WERI-Rb-1 (cell line): ENCODE measurements at places on chromosomes 2 and 18.

GRCh38 chr2:21412944-21413443 is 289.2 kb downstream of the TDRD15 start:
- DNase-seq = no peak

GRCh38 chr2:136086253-136087016 is 31.5 kb downstream of the CXCR4 start:
- DNase-seq = peak; percentile 17

GRCh38 chr18:43662657-43663056 is 385.4 kb upstream of the SYT4 start:
- DNase-seq = no peak

DNA sequence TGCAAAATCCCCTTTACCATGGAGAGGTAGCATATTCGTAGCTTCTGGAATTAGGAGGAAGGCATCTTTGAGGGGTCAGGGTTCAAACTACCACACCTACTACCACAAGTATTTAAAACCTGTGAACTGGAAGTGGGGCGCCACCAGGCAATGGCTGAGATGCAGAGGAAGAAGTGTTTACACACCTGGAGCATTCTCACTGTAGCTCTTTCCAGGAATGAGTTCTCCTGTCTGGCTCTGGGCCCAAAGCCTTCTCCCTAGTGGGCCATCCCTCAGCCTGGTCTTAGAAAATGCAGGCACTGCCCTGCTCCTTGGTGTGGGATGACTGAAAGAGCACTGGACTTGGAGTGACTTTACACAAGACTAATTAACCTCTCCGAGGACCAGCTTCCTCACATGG is 30.7 kb upstream of the FOXI3 start:
- no peak for DNase-seq

DNA sequence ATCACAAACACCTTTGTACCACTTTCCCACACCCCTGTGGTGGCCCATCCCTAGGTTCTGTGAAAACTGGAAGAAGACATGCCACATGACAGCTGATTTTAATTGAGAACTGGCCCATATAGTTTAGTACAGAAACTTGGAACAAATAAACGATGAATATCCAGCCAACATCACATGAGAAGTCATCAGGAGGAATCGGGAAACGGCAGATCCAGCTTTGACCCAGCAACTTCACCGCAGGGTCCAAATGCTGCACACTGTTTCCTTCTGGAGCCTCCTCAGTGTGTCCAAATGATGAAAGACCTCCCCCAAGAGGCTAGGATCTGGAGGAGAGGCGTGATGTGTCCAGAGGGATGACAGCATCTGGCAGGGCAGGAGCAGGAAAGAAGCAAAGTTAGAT is 75.5 kb downstream of the COPS8 start:
- DNase-seq = no peak

DNA sequence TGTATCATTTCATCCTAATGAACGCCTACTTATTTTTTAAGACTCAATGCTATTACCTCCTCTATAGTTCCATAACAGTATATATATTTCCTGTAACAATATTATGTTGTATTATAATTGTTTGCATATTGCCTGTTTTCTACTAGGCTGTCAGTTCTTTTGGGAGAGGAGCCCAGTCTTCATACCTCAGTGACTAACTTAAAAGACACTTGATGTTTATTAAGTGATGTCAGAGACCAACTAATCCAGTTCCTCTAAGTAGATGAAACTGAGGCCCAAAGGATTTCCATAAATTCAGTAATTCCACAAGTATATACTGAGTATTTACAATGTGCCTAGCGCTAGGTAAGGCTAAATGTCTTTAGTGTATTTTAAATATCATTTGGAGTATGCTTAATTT is 48.9 kb upstream of the AAK1 start:
- no peak for DNase-seq

- DNase-seq = no peak
These were observed 3.9 kb upstream of the TTC39C start for GRCh38 chr18:24010673-24011072.

DNA sequence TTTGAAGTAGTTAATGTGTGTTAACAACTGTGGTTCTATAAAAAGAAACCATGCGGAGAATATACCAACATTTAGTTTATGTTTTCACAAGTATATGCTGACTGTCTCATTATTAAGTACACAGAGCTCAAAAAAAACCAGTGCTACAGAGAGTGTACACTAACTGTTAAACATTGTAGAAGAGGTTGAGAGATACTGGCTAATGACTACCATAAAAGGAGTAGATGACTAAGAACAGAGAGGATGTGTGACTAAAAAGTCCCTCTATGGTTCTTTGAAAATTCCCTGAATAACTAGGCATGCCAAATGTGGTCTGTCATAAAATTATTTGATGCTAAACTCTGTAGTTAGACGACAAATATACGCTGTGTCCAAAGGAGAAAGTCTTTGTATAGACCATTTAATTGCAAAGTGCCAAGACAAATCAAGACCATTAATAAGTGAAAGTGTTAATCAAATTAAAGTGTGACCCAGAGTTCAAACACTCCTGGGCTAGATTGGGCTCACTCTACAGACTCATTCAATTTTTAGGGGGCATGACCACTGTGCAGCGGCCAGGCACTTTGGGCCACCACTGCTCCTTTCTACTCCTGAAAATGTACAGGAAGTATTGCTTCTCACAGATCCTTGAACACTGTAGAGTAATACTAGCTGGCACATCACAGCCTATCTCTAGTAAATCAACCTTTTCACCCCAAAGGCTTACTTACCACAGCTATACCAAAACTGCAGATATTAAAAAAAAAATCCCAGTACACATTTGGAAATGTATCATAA is 45.1 kb upstream of the SERTAD2 start:
- DNase-seq = no peak

DNA sequence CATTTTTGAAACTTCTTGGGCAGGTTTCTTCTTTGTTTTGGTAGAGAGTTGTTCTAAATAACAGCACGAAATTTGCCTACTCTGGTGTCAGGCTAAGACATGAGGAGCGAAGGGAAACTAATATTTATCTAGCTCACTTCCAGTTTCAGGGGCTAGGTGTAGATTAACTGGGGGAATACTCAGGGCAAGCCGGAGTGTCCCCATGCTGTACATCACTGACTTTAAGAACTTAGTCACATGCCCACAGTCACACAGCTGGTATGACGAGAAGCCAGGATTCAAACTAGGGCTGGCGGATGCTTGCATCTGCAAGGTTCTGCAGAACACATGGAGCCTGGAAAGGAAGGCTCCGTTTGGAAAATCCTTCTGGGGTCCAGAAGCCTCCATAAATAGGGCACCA is 133.3 kb downstream of the ALPK2 start:
- DNase-seq = no peak

- no peak for DNase-seq
These were observed 416.7 kb downstream of the THSD7B start for GRCh38 chr2:137182071-137182470.

- DNase-seq = no peak
These were observed 30.1 kb upstream of the GNAL start for GRCh38 chr18:11658989-11659388.

DNA sequence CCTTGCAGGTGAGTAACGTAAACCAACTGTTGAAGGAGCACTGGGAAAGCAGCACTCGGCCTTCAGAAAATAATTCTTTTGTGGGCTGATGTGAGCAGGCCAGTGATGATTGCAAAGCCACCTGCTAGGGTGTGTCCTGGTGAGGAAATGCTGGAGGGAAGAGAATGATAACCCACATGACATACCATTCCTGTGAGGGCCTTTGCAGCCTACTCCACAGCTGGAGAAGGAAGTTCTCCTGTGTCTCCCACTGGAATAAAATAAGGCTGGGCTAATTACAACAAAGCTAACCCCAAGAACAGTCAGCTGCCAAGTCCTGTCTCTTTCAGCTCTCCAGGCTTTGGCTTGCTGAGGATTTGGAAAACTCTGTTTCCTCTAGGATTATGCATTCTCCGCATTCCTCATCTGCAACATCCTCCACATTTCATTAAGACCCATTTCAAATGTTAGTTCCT is 16.7 kb upstream of the DSG1 start:
- DNase-seq = no peak

DNA sequence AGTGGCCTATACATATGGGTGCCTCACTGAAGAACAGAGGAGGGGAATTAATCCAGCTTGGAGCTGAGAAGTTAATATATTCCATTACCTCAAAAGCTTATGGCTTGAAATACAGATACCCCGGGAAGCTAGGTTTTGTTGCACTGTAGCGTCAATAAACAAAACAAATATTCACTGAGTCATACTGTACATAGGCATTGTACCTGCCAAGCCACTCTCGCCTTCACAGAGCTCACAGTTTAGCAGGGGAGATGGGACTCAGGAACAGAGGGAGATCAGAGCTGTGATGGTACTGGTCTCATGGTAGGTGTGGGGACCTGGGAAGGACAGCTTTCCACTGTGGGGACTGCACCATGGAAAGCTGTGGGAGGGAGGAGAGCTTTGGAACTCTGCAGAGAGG is 111.2 kb upstream of the ST6GAL2 start:
- DNase-seq = no peak

DNA sequence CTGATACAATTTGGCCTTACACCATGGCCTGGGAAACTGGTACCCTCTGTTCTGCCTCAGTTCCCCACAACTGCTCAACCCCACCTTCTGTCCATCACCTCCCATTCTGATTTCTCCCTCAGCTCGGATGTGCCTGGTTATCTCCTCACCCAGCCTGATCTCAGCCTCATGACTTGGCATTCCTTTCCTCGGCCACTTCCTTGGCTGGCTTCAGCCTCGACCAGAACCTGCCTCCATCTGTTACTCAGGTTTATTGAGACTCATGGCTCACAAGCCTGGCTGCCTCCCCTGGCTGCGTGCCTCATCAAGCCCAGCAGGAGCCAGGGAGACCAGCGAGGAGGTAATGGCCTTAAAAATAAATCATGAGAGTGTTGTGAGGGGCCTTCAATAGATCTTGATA is 356.2 kb upstream of the SPRED2 start:
- DNase-seq = no peak

GRCh38 chr18:2894131-2894840 is 47.5 kb downstream of the EMILIN2 start:
- DNase-seq = no peak

GRCh38 chr2:146997488-146997887 is 847.3 kb upstream of the ACVR2A start:
- no peak for DNase-seq

DNA sequence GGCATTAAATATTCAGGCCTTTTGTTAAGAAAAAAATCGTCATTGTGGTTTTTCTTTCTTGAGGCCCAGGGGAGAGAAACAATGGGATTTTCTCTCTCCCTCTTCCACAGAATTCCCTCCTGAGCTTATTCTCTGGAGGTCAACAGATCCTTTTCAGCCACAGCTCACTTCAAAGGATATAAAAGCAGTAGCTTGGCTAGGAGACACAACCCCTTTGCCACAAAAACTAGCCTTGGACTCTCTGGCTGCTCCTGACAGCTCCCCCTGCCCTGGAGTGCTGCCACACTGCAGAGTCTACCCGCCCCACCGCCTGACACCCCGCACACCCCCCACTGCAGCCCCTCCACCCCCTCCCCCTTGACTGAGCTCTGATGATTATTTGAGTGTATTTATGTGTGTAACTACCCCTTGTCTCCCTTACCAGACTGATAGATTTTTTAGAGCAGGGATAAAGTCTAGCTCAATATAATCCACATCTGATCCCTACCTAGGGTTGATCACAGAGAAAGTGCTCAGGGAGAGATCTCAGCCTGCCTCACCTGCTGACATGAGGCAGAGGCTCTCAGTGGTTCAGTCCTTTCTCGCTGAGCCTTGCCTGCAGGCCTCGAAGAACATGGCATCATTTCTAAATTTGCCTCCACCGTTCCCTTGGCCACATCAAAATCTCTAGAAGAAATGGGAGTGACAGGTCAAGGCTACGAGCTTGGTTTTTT is 132.2 kb upstream of the SP5 start:
- peak; percentile 30 for DNase-seq

GRCh38 chr18:56962322-56962721 is 184.6 kb upstream of the BOD1L2 start:
- no peak for DNase-seq

GRCh38 chr2:112725545-112726457 is 5.0 kb downstream of the NT5DC4 start:
- no peak for DNase-seq

- no peak for DNase-seq
These were observed 284.7 kb upstream of the RAB12 start for GRCh38 chr18:8324343-8325065.

DNA sequence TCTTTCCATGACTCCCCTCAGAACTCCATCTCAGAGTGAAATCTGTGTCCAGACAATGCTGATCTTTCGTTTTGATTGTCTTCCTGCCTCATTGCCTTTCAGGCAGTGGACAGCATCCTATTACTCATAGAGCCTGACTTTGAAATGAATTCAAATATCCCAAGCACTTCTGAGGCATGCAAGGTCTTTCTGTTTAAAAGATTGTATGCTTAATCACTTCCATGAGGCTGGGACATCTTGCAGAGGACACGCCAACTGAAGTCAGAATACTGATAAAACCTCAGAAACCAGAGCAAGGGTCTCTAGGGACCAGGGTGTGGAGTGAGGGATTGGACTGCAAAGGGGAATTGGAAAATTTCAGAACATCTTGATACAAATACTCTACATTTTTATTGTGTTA is 836.5 kb upstream of the ID2 start:
- no peak for DNase-seq

GRCh38 chr2:215717501-215718381 is 281.9 kb upstream of the FN1 start:
- no peak for DNase-seq

DNA sequence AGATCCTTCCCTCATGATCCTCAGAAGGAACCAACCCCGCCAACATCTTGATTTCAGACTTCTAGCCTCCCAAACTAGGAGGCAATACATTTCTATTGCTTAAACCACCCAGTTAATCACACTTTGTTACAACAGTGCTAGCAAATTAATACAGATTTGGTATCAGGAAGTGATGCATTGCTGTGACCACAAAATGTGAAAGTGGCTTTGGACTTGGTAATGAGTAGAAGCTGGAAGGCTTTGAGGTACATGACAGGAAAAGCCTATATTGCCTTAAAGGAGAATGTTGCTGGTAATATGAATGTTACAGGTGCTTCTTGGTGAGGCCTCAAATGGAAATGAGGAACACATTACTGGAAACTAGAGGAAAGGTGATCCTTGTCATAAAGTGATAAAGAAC is 260.3 kb downstream of the SATB2 start:
- DNase-seq = no peak

DNA sequence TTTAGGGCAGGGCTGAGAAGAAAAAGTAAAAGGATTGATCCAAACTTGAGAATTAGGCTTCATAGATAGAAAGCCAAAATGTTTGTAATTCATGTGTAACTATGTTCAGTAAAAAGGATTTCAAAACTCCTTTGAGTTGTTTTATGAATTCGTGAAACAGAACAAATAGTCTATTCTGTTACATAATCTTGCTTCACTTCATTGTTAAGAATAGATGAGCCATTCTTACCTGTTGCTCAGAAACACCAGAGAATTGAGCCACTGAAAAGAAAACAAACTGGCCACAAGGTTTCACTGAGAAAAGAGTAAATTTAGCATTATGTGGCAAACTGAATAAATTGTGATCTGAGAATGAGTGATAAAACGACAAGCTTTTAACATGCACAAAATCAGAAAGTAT is 4.5 kb upstream of the ITPRID2 start:
- no peak for DNase-seq

DNA sequence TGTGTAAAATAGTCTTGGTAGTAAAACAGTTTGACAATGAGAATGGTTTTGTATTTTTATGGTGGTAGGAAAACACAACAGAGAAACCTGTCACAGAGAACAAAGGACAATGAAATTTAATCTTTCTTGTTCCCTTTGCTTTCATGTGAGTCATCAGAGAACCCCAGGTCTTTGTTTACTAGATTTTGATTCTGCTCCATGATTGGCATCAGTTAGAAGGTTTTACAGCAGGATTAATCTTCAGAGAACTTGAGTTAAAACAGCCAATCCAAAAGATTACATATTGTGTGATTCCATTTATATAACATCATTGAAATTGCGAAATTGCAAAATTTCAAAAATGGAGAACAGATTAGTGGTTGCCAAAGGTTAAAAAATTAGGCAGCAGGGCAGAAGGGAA is 2.5 kb downstream of the APLF start:
- DNase-seq = no peak
